Stimulated activated CD8-positive, alpha-beta memory T cell treated with anti-CD3 and anti-CD28 coated beads, Interleukin-7, amount 100 ng/mL, for 24 hours (primary cell): ENCODE measurements at places on chromosomes 6 and 20.
A peak's percentile ranks its signal among the peaks of the same experiment; 100 is the strongest.

DNA sequence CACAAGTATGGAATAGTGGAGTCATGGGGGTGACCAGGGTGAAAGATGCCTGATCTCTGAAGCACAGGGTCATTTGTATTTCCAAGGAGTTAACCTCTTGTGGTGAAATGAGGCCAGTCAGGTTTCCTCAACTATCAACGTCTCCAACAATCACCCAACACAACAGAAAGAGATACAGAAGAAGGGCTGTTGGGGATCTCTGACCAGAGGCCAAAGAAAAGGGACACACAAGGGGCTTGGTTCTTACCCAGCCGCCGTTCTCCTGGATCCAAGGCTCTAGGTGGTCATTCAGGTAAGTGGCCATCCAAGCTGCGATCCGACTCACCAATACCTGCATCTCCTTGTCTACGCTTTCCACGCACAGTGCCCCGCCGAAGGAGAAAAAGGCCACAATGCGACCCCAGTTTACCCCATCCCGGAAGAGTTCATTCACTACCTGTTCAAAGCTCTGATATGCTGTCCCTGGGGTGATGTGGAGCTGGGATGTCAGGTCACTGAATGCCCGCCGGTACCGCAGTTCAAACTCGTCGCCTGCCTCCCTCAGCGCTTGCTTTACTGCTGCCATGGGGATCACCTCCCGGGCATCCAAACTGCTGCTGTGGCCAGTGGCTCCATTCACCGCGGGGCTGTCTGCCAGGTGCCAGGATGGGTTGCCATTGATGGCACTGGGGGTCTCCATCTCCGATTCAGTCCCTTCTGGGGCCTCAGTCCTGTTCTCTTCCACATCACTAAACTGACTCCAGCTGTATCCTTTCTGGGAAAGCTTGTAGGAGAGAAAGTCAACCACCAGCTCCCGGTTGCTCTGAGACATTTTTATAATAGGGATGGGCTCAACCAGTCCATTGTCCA is 1.0 kb downstream of the BCL2L1 start:
- DNase-seq = no peak

DNA sequence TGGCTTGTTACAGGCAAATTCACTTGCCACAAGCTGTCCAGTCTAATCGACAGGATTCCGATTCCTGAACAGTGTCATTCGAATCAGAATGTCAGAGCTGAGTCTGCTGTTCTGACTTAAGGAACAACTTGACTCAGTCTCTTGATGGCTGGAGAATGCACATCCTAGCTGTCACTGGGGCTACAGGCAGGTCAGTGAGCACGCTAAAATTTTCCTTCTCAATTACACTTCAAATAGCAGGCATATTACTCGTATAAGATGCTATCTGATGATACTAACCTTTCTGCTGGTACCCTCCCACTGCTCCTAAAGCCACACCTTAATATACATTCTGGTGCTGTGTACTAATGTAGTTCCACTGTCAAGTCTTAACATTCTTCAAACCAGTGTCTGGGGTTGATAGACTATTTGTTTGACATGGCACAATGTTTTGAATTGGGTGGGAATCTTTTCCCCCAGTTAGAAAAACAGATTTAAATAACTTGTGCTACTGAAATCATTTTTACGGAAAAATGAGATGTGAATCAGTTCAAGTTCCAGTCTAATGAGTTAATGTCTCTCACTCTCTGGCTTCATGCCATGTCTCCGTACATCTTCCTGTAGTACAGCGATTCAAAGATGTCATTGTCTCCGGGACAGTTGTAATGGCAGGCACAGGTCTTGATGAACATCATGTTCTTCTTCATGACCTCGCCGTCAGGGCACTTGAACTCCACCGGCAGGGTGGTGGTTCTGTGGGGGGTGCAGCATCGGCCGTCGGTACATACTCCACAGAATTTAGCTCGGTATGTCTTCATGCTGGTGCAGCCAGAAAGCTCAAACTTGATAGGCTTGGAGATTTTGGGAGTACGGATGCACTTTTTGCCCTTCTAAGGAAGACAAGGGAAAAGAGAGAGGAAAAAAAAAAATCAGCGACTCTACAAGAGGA is 2.2 kb downstream of the CCN2 start:
- no peak for DNase-seq

DNA sequence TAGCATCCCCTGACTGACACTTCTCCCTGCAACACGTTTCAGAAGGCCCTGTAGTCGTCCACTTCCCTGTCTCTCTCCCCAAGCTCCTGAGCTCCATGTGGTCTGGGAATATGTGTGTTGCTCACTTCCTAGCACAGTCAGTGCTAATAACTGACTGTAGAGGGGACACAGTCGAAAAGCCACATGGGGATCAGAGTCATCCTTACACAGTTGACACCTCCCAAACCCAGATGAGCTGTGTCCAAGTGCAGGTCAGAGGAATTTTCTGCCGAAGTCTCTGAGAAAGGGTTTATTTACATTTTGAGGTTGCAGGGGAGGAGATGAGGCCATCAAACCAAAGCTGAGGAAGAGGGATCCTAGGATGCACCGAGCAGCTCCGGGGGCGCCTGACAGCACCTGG is 3.5 kb upstream of the ADAM33 start:
- no peak for DNase-seq

DNA sequence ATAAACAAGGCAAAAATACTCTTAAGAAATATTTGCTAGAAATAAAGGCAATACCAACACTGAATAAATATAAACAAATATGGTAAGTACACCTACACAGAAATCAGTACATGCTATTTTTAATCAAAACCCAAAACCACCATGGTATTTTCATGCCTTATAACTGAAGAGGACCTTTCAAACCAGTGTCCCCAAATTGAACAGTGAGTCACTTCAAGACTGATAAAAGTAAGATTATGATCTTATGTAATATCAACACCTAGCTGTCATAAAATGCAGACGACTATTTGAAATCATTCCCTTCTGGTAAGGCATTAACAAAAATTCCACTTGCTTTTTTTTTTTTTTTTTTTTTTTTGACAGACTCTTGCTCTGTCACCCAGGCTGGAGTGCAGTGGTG is 156.8 kb upstream of the RUNX2 start:
- DNase-seq = no peak

- DNase-seq = peak; percentile 37
Observed at GRCh38 chr6:105424175-105424783, 21.4 kb upstream of the PREP start.

DNA sequence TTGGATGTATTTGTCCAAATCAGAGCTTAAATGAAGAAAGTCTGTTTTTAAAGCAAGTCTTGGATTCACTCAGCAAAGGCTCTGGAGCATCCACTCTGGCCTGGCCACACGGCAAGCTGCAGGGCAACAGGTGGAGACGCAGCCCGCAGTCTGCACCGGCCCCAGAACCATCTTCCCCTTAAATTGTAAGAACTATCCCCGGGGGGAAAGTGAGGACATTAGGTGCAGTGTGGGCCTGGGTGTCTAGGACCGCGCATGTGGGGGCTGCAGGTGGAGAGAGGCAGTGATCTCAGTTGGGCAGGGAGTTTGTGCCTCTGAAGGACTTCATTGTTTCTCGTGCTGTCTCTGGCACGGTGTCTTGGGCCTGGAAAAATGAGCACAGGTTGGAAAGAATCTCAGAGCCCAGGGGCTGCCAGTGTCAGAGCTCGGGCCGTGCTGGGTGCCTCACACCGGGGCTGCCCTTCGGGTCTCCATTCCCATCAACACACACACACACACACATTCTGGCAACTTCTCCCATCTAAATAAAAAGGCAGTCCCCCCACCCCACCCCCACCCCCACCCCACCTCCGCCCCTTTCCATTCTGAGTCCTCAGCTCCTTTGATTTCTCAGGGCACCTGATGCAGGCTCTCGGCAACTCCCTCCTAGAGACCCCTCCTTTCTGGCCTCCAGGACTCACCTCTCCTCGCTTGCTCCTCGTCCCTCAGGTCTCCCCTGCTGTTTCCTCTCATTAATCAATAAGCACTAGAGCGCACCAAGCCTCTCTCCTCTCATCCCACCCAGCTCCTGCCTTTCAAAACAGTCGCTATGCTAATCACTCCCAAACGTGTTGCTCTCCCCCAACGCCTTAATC is 48.4 kb downstream of the FOXF2 start:
- no peak for DNase-seq

GRCh38 chr6:30679765-30680535 is 6.5 kb downstream of the PPP1R18 start:
- DNase-seq = no peak

DNA sequence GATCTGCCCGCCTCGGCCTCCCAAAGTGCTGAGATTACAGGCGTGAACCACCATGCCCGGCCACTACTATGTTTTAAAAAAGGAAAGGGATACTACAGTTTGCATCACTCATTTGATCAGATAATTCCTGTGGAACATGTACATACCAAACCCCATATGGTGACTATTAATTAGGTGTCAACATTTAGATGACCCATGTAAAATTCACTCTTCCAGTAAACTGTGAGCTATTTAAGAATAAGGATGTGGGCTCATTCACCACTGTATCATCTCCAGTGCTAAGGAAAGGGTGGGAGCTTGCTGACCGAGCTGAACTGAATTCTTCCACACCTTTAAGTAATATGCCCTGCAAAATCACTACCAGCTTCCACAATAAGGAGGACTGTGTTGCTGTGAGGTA is 127.5 kb downstream of the BTBD9 start:
- DNase-seq = no peak

- no peak for DNase-seq
Observed at GRCh38 chr20:57176842-57177241, 89.6 kb downstream of the BMP7 start.

GRCh38 chr6:13409991-13410390 is 77.4 kb downstream of the GFOD1 start:
- no peak for DNase-seq

DNA sequence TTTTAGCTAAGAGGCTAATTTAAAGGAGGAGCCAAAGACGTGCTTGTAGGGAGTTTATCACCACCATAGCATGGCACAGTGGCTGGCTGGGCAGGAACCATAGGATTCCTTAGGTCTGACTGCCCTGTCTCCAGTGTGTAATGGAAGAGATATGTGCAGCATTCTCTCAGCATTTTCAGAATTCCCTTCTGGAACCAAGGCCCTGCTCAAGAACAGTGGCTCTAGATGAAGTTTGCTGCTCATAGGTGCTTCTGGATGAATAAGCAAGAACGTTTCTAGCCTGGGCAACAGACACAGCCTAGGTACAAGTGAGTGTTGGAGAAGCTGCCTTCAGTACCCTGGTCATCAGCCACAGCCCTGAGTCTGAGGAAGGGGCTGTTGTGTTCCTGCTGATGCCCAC is 69.1 kb downstream of the LCA5 start:
- DNase-seq = no peak

DNA sequence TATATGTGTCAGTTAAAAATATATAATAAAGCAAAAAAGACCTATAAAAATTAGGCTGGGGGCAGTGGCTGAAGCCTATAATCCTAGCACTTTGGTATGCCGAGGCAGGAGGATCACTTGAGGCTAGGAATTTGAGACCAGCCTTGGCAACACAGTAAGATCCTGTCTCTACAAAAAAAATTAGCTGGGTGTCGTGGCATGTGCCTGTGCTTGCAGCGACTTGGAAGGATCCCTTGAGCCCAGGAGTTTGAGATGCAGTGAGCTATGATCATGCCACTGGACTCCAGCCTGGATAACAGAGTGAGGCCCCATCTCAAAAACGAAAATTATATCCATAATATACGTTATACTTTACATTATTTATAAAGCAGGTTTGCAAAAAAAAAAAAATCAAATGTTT is 20.7 kb downstream of the TRDN start:
- DNase-seq = no peak

DNA sequence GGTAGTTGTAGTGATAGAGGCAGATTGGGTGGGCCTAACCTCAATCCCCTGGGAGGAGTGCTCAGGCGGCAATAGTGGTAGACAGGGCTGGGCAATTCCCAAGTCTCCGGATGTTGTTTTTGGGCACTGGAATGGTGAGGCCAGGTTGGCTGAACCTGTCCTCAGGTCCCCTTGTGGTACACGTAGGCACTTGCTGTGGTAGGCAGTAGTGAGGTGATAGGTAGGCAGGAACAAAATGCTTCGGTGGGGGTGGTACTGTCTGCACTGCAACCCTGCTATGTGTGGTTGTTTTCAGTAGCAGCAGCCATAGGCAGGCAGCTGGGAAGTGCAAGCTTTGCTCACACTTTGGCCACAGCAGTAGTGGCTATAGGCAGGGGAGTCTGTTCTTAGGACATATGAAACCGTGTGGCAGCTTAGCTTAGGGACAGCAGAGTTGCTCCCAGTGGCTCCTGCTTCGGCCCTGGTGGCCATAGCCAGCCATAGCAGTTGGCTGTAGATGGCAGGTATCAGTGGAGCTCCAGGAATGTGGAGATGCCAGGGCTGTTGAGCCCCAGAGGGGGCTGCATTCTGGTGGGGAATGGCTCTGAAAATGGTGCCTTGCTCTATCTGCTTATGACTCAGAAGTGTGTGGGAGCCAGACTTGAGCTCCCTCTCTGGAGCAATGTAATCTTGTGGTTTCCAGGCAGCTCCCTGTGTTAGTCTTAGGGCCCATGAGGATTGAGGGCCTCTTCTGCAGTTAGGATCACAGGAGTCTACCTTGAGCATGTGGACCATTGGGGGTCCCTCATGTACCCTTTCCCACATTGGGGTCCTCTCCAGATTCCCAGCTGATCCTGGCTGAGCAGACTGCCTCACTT is 241.8 kb upstream of the BMP2 start:
- DNase-seq = no peak

- DNase-seq = no peak
Observed at GRCh38 chr6:5412017-5412416, 150.7 kb downstream of the FARS2 start.

- no peak for DNase-seq
Observed at GRCh38 chr20:47221036-47221625, 135.4 kb downstream of the ZMYND8 start.

- no peak for DNase-seq
Observed at GRCh38 chr6:141521440-141521839, 611.3 kb upstream of the GJE1 start.

- DNase-seq = no peak
Observed at GRCh38 chr6:85754894-85755293, 112.2 kb upstream of the SYNCRIP start.

DNA sequence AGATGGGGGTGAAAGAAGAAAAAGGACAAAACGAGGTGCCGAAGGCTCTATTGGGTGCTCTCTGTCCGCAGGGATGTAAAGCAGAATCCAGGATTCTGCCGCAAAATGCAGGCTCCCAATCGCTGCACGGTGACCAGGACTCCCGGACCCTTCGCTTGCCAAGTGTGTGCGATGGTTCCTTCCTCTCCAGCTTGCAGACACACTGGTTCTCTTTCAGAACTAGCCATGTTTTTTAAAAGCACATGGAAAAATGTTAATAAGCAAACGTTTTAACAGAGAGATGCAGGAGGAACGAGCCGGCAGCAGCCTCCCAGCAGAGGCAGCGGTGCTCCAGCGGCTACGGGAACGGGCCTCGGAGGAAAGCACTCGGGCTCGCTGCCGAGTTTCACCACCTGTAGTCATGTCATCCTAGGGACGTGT is 59.6 kb downstream of the ZNF831 start:
- DNase-seq = no peak
